ENCODE measurements at places on chromosomes 11 and 22.
A peak's percentile ranks its signal among the peaks of the same experiment; 100 is the strongest.

GRCh38 chr11:120121914-120122473, 15.9 kb downstream of the TRIM29 start:
- no peak for DNase-seq

DNA sequence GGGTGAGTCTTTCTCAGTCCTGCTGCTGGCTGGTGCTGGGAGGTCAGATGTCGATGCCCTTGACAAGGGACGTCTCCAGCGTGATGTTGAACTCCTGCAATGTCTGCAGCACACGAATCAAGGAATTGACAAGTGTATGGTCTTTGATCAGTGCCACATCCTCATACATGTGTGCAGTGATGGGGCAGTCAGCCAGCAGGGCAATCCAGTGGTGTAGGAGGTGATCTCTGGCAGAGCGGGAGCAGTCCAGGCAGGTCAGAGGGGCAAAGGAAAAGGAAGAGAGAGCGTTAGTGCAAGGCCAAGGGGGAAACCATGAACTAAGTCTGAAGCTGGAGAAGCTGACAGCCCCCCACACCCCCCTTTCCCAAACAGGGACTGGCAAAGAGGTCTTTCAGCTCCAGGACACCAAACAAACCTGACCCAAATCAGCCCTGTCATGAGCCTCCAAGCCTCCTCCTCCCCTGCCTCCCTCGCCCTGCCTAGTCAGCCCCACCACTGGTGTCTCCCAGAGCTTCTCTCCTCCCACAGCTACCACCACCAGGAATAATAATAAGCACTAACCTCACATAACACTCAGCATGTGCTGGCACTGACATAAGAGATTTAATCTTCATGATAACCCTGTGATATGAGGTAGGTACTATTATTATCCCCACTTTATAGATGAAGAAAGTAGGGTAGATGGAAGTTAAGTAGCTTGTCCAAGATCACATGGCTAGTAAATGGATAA, 48.4 kb upstream of the SCUBE2 start:
- no peak for DNase-seq

DNA sequence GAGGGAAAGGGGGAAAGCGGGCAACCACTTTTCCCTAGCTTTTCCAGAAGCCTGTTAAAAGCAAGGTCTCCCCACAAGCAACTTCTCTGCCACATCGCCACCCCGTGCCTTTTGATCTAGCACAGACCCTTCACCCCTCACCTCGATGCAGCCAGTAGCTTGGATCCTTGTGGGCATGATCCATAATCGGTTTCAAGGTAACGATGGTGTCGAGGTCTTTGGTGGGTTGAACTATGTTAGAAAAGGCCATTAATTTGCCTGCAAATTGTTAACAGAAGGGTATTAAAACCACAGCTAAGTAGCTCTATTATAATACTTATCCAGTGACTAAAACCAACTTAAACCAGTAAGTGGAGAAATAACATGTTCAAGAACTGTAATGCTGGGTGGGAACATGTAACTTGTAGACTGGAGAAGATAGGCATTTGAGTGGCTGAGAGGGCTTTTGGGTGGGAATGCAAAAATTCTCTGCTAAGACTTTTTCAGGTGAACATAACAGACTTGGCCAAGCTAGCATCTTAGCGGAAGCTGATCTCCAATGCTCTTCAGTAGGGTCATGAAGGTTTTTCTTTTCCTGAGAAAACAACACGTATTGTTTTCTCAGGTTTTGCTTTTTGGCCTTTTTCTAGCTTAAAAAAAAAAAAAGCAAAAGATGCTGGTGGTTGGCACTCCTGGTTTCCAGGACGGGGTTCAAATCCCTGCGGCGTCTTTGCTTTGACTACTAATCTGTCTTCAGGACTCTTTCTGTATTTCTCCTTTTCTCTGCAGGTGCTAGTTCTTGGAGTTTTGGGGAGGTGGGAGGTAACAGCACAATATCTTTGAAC, 6.8 kb downstream of the MALAT1 start:
- DNase-seq: no peak

DNA sequence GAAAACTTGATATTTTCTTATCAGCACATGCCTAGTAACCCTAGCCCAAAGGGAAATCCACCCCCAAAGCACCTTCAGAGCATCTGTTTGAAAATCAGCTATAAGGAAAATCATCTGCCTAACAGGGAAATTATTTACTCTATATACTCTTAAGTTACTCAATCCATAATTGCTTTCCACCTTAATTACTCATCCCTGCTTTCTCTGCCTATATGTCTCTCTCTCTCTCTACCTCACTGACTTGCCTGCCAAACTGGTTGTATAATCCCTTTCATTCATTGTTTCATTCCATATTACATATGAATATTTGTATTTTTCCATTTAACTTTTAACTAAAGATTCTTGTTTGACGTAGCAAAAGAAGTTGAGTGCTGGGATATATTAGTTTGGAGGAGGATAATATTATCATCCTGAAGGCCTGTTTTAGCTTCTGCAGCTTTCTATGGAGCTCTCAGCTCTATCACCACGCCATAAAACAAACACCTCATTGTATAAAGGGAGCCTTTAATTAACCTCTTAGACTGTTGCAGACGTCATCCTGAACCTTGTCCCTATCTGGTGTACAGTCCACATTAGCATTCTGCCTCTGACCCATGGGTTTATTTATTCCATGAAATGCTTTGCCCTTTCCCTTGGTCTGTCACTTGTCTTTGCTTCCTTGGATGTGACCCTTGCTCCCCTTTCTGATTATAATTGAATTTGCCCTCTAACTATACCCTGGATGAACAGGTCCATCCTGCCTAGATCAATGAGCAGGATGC, 98.9 kb downstream of the INSC start:
- no peak for DNase-seq

DNA sequence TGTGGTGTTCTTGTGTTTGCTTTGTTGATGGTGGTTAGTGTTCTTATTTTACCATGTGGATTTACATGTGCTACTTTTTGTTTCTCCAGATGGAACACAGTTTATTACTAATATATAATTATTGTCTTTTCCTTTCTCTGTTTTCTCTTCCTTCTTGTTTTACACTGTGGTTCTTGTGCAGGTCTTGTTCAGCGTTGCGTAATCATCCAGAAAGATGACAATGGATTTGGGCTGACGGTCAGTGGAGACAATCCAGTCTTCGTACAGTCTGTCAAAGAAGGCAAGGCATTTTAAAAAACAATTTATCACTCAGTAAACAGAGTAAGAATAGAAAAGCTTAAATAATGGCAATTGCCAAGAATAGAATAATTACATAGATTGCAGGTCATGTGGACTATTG, 84.4 kb downstream of the ARHGEF12 start:
- DNase-seq: no peak

DNA sequence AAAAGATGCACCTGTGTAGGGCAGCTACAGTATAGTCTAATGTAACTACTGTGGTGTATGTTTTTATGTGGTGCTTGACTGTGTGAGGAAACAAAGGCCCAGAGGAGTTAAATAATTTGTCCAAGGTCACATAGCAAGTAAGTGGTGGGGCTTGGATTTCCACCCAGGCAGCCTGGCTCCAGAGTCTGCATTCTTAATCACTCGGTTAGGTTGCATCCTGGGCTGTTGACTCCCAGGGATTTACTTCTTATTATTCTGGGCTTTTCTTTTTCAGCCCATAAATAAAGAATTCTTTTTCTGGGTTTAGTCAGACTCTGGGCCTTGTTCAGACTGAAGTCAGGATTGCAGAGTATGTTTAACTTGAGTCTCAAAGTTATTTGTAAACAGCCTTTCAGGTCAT, 82.1 kb downstream of the ARHGAP42 start:
- no peak for DNase-seq

DNA sequence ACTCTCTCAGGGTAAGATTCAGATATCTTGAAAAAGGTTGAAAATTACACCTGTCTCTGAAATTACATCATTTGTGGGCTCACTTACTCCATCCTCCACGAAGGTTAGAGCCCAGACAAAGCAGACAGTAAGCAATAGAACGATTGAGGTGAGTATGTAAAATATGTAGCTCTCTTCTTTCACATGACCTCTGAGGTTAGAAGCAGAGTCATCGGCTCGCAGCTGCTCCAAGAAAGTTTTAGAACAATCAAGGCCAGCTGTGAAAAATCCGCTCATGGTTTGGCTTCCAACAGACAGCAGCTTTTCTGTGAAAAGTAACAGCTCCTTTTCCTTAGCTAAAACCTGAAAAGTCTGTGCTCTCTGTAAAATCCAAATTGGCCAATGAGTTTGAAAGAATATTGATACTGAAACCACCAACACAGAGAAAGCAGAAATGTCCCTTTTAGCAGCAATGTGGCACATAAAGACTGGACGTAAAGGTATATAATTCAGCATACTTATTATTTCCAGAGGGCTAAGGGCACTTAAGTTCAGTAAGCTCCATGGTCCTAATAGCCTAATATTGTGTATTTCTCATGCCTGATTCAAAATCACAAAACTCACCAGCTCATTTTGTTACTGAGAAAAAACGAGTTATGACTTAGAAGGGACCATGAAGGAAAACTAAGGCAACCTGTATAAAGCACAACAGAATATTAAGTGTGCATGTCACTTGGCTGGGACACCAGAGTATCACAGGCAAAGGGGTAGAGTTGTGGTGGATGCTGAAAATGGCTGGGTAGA, 78.2 kb downstream of the FAM76B start:
- no peak for DNase-seq

DNA sequence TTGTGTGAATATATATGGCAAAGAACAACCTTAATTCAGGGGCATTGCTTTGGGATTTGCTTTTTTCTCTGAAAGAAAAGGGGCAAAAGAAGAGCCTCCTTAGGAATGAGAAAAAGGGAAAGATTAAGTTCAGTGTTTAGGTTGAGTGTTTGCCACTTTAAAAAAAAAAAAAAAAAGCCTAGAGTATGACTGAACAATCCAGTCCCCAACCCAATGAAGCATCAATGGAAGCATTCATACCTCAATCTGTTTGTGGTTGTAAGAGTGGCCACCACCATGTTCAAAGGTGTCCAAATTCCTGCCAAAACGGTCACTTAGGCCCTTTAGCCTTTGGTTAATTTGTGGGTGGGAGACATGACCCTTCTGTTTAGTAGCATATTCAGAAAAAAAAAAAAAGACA, 260.6 kb downstream of the SOX6 start:
- no peak for DNase-seq

DNA sequence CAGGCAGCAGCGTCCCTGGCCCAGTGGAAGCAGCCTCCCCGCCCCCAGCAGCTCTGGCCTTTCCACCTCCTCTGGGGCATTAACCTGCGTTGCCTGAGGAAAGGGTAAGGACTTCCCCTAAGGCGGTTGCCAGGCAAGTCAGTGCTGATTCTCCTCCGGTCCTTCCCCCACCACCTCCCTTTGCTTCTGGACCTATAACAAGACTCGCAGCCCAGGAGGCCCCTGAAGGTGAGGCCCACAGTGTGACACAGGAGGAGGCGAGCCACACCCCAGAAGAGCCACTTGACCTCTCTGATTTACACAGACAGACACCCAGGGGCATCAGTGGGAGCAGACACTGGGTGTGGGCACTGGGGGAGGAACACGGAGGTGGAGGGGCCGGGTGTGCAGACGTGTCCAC, 35.4 kb downstream of the ASCL2 start:
- no peak for DNase-seq

DNA sequence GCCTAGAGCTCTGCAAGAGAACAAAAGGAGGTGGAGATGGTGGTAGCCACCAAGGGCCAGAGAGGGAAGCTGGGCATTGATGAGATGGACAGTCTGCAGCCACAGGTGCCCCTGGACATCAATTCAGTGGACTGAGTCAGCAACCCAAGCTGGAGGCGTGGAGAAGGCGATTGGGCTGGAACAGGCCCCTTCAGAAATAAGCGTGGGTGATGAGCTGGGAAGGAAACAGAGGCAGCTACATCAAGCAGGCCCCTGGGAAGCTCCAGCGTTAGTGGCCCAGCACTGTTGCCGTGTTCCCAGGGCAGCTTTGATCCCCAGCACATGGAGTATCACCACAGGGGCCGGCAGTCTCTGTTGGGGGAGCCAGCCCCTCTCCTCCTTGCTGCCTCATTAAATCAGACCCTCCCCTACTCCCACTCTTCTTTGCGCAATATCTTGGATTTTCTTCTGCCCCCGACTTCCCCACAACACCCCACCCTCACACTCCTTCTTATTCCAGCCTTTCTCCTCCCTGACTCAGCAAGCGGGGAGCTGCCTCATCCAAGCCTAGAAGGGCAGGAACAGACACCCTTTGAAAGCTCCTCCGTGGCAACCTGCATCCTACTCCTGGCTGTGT, 31.7 kb upstream of the OAF start:
- no peak for DNase-seq

- DNase-seq: no peak
Observed at GRCh38 chr22:46202897-46203600, 47.0 kb downstream of the CDPF1 start.

DNA sequence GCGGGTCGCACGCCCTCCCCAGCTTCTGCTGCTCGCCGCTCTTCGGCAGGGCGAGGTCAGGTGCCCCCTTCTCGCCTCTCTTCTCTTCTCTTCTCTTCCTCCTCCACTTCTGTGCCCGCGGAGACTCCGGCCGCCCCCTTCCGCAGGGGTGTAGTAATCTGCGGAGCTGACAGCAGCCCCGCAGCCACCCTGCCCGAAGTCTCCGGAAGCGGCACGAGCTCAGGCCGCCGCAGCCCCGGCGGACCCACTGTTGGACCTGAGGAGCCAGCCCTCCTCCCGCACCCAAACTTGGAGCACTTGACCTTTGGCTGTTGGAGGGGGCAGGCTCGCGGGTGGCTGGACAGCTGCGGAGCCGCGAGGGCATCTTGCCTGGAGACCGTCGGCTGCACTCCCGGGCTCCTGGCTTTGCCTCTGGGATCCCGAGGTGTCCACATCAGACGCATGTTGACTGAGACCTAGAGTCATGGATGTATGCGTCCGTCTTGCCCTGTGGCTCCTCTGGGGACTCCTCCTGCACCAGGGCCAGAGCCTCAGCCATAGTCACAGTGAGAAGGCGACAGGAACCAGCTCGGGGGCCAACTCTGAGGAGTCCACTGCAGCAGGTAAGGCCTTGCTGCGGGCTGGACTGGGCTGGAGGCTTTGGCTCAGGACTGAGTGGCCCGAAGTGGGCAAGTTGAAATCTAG, 486 bp downstream of the STIM1 start:
- DNase-seq: peak; percentile 56

- DNase-seq: no peak
Observed at GRCh38 chr11:124670732-124671131, 2.8 kb downstream of the SIAE start.

DNA sequence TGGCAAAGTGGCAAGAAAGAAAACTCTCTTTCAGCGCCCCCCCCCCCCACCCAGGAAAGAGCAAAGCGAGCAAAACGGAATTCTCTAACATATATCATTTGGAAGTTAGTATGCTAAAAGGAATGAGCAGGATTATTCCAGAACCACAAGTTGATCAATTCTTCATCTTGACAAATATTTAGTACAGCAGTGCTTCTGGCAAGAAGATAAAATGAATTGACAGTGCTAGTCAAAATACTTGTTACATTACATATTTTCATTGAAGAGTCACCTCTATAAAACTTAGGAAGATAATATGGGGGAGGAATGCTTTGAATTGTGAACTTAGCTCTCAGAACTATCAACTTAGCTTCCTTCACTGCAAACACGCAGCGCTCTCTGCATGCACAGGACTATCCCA, 377.4 kb downstream of the DYNC2H1 start:
- no peak for DNase-seq

Measured in left ventricle myocardium inferior (tissue), 1 donor.